ENCODE measurements at places on chromosomes 16 and 17.

GRCh38 chr16:68943961-68944360 is 100.6 kb downstream of the TANGO6 start:
- no peak for DNase-seq

DNA sequence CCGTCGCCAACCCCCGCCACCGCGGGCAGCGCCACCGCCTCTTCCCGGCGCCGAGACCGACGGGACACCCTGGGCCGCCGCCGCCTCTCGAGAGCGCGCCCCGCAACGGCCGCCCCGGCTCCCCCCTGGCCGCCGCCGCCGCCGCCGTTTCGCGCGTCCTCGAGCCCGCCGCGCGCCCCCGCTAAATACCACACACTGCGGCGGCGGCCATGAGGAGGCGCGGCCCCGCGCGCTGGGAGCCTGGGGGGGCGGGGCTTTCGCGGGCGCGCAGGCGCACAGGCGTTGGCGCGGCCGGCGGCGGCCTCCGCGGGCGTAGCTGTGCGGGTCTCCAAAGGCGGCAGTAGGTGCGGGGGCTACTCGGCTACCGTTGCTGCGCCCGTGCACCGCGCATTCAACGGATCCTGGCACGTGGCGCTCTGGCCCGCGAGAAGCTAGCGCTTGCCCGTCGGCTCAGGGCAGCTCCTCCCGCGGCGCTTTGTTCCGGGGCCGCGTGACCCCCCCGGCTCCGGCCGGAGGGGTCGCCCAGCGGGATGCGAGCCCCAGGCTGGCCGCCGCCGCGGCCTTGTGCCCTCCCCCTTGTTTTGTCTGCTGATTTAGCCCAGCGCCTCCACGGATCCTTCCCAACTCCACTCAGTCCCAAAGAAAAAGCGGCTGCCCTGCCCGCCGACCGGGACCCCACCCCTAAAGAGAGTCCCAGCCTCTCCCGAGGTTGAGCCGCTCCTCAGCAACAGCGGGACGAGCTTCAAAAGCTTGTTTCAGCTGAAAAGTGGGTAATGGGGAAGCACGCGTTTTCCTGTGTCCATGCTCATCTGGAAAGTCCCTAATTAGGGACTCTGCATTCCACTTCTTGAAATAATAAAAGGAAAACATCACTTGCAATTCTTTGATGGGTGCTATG is at the start of gene SIAH1:
SIAH1 (minus strand) TSS at position 161 of the 898 bp plus-strand sequence. CDS start 22,985 bp downstream, outside the sequence.
- peak; percentile 75 for DNase-seq

- no peak for DNase-seq
Observed at GRCh38 chr17:30226878-30227277, 8.6 kb downstream of the SLC6A4 start.

GRCh38 chr17:33803686-33804085 is 451.4 kb upstream of the CCL2 start:
- no peak for DNase-seq

DNA sequence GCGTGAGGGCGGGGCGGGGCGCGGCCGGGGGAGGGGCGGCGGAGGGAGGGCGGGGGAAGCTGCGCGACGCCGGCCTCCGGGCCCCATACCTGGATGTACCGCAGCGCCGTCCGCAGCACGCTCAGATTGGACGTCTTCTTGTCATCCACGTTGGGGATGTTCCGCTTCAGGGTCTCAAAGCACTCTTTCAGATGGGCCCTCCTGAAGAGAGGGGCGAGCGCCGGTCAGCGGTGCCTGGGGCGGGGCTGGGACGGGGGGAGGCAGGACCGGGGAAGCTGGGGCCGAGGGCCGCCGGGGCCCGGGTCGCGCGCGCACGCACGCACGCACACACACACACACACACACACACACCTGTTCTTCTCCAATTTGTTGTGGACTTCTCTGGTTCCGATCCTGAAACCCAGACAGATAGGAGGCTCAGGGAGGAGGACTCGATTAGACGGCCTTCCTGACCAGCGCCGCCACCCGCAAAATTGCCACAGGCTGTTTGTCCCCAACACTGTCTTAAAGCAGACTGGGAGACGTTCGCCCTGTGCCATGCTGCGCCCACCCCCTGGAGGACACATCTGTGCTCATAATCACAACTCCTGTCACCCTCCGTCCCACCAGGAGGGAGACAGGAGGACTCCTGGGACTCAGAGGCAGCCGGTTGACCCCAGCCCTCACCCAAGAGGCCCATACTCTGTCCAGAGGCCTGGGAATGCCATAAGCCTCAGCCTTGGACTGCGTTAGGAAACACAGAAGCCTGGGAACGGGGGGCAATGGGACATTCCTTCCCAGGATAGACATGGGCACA is 6.7 kb downstream of the MNT start:
- DNase-seq = no peak

DNA sequence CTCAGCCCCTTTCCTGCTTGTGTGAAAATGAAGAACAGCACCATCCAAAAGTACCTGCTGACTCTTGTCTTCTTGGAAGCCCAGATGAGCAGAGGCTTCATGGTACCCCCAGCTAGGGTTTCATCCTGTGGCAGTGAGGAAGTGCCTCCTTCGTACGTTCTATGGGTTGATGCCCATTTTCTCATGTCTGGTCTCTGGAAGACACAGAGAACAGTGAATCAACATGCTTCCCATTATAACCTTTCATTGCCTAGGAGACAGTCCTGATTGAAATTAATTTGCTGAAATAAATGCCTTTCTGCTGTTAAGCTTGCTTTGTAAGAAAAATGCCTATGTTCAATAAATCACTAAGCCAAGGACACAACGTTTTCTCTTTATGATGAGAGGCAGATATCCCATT is 36.5 kb downstream of the RCVRN start:
- DNase-seq = no peak

GRCh38 chr17:7897090-7897489 is 8.5 kb downstream of the CHD3 start:
- no peak for DNase-seq

GRCh38 chr16:66810391-66810790 is 9.0 kb upstream of the TERB1 start:
- DNase-seq = no peak

DNA sequence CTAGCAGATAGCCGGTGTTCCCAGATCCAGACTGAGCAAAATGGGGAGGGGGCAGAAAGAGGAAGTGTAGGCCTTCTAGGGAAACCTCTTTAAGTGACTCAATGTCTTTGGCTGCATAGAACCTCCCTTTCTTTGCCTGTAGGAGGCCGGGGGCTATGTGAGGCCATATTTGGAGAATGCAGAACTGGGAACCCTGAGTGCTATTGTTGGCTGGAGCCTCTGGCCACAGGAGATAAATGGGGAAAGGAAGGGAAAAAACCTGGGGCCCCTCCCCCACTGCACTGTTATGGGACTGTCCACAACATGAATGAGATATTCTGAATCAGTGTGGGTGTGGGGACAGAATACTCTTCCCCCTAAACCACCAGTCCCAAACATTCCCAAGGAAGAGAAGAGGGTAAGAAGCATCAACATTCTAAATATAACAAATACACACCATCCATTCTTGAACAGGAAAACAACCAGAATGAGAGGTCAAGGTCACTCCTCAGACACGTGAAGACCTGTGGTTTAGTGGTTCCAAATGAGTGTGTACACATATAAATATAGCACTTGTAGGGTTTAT is 2.4 kb downstream of the VPS25 start:
- DNase-seq = no peak

GRCh38 chr16:57648125-57648524 is 19.7 kb downstream of the ADGRG1 start:
- no peak for DNase-seq

DNA sequence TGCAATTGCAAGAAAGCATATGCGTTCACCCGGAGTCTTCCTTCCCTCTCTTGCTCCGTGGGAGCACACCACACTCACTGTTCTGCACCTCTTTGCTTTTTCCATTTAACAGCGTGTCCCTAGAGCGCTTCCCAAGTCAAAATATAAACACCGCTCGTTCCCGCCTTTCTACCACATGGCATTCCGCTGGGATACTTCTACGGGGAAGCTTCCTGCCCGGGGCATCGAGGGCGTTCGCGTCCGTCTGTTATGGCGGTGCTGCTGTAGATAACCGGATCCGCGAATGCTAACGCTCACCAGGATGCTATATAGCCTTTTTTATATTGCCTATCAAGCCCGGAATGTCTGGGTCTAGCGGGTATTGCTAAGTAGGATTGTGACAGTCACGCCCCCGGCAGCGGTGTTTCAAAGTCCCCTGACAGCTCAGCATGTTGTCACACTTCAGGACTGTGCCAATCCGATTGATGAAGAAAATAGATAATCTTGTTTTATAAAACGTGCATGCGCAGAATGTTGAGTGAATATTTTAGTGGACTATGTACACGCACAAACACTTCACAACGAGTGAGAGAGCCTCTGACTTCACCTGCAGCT is 31.0 kb downstream of the CCDC40 start:
- DNase-seq = no peak

DNA sequence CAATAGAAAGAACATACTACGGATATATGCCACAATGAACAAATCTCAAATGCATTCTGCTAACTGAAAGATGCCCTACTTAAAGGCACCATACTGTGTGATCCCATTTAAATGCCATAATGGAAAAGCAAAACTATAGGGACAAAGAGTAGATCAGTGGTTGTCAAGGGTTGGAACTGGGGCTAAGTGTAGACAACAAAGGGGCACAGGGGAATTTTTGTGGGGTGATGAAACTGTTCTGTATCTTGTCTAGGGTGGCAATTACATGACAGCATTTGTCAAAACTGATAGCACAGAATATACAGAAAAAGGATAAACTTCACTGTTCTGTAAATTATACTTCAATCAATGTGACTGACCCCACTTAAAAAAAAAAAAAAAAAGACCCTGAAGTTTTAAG is 17.7 kb downstream of the GFOD2 start:
- no peak for DNase-seq
